Purkinje cell (primary cell): ENCODE measurements at places on chromosomes 7 and 10. TPM values are rescaled to one million over a fixed set of nuclear protein-coding genes. Genes with fewer than 3 reads are reported as not detected.

Gene CAV1
- 0.26 and 2.1 TPM in 2 replicates for polyA plus RNA-seq

Gene EPHA1
- not detected in 2 replicates for polyA plus RNA-seq

Gene WDFY4
- not detected in 2 replicates for polyA plus RNA-seq

Gene ANKRD61
- not detected in 2 replicates for polyA plus RNA-seq

Gene GPR37
- polyA plus RNA-seq = 2.7 TPM in 1 of 2 replicates, not detected in the other

Gene LSM8
- polyA plus RNA-seq = 53.6 and 79.1 TPM in 2 replicates

Gene PKD1L1
- polyA plus RNA-seq = 0.15 TPM in 1 of 2 replicates, not detected in the other

Gene SSBP1
- 408 and 438 TPM in 2 replicates for polyA plus RNA-seq

Gene MSS51
- 0.20 and 0.36 TPM in 2 replicates for polyA plus RNA-seq

Gene DCLRE1C
- polyA plus RNA-seq = 5.6 and 10.4 TPM in 2 replicates

Gene WEE2
- polyA plus RNA-seq = not detected in 2 replicates

Gene CARD11
- not detected in 2 replicates for polyA plus RNA-seq

Gene DYDC2
- 0.83 TPM in 1 of 2 replicates, not detected in the other for polyA plus RNA-seq

Gene AOAH
- 1.8 and 6.5 TPM in 2 replicates for polyA plus RNA-seq

Gene FAM180A
- 0.42 TPM in 1 of 2 replicates, not detected in the other for polyA plus RNA-seq

Gene WNT8B
- polyA plus RNA-seq = not detected in 2 replicates

Gene GHRHR
- not detected in 2 replicates for polyA plus RNA-seq

Gene ACSM6
- not detected in 2 replicates for polyA plus RNA-seq

Gene PAX2
- polyA plus RNA-seq = not detected in 2 replicates
